ENCODE measurements at places on chromosomes 4 and X.

DNA sequence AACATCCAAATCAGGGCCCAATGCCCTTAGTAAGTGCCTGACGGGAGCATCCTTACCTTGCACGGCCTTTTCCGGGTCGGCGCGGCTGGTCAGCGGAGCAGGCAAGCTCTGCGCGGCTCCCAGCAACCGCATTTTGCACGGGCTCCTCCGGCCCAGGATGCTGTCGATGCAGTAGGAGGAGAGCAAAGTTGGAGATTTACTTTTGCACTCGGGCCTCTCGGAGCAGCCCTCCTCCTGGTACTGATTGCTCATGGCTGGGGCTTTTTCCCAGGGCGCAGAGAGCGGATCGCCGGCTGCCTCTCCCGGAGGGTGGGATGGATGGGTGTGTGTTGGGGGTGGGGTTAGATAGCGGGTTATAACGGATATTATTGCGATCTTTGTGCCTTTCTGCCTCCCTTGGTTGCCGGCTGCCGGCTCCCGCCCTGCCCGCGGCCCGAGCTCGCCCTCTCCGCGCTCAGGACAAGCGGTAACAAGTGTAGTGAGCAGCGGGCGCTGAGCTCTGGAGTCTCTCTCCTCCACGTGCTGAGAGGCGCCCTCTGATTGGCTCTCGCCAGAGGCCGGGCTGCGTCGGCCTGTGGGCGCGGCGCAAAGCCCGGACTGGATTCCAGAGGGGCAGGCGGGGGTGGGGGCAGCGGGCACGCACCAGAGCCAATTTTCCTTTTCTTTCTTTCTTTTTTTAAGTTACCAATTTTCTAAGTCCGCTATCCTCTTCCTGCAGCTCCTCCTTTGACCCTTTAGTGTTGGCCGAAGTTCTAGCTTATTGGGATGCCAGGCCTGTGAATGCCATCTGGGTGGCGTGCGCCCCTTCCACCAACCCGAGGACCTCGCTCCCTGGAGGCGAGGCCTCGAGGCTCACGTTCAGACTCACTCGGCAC, at the start of gene ARX:
TSS of gene ARX (minus strand) at position 480 of the 875 bp plus-strand sequence. CDS start at position 252, 228 bp downstream.
- peak; percentile 40 for DNase-seq

GRCh38 chrX:152412105-152412504, 39.0 kb downstream of the GABRA3 start:
- DNase-seq, result no peak

DNA sequence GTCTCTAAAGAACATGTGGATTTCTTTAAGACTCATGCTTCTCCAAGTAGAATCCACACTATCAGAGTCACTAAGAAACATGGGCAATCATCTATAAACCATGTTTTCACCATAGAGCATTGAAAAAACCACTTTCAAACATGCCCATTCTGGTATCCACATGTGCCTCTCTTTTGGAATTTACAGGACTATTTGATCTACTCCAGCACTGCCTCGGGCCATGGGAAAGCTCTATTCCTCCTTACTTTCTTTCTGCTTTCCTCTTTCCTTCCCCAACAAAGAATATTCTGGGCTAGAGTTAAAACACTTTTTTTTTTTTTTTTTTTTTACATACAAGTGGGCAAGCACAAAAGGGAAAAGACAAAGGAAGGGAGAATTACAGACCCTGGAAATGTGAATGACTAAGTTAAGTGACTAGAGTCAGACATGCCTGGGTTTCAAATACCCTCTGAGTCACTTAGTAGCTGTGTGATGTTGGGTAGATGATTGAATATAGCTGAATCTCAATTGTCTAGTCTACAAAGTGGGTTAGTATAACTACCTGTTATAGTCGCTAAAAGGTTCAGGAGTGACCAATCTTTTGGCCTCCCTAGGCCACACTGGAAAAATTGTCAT, 847.7 kb upstream of the INTU start:
- DNase-seq, result peak; percentile 32

DNA sequence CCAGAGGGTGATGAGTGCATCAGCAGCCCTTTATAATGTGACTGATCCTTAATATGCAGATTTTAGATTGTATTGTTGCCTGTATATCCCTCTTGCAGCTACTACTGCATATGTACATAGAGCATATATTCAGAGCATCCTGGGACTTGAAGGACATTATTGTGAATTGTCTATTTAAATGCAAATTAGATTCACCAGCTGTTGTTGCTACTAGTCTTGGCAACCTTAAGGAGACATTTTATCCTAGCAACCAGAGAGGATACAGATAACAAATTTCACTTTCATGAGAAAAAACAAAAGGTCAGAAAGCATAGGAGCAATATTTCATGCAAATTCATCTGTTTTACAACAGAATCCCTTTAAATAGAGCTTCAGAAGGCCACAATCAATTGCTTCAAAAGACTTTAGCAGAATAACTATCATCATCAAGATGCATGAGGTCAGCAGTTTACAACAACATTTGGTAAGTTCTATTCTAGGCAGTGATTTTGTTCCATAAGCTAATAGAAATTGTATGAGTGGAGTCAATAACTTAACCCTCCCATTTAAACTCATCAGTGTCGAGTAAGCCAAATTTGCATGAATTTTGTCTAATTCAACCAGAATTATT, 148.6 kb downstream of the GC start:
- no peak for DNase-seq

- DNase-seq, result no peak
Measured at GRCh38 chrX:151694661-151695582, at the start of gene PRRG3. PRRG3 (plus strand) TSS chrX:151695458; CDS start chrX:151698815, 3,357 bp downstream.

GRCh38 chr4:185305979-185306442, 89.7 kb downstream of the LRP2BP start:
- DNase-seq, result peak; percentile 95

DNA sequence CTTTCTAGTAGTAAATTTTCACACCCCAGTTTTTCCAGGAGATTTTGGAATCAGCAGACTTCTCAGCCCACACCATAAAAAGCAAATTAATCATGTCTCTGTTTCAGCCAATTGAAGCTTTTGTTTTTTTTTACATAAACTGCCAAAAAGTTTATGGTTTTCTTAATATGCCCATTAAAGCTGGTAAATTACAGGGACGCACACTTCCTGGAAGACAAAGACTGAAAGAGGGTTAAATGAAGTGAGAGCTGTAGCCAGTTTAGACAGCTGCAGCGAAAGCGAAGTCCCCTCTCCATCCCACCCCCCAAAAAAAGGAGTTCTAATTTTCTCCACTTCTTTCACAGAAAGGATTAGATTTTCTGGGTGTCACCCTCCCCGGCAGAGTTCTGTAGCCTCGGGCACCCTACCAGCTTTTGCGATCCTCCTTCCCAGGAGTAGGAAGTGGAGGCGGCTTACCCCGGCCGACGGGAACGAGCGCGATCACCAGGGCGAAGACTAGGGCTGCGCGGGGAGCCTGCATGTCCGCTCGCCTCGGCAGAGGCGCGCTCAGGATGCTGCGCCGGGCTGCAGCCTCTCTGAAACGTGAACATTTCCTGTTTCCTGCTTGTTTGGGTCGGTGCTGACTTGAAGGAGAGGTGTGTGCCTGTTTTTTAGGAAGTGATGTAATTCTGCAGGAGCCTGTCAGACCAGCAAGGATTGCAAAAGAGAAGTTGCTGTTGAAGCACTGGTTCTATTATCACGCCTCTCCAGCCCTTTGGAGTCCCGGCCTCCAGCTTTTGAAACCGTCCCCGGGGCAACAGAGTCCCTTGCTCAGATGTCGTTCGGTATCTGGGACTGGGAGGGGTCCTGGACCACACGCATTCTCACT, at the start of gene TMEM154:
TSS of gene TMEM154 (minus strand) at position 584 of the 868 bp plus-strand sequence. CDS start at position 520, 64 bp downstream.
- peak; percentile 77 for DNase-seq

DNA sequence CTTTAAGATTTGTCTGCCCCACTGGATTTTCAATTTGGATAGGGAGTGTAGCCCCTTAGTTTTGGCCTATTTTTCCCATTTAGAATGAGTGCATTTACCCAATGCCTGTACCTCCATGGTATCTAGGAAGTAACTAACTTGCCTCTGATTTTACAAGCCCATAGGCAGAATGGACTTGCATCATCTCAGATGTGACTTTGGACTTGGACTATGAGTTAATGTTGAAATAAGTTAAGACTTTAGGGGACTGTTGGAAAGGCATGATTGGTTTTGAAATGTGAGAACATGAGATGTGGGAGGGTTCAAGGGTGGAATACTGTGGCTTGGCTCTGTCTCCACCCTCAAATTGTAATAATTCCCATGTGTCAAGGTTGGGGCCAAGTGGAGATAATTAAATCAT, 2480.2 kb downstream of the PCDH7 start:
- no peak for DNase-seq

- DNase-seq, result no peak
Measured at GRCh38 chrX:10926404-10926803, 184.7 kb upstream of the HCCS start.

DNA sequence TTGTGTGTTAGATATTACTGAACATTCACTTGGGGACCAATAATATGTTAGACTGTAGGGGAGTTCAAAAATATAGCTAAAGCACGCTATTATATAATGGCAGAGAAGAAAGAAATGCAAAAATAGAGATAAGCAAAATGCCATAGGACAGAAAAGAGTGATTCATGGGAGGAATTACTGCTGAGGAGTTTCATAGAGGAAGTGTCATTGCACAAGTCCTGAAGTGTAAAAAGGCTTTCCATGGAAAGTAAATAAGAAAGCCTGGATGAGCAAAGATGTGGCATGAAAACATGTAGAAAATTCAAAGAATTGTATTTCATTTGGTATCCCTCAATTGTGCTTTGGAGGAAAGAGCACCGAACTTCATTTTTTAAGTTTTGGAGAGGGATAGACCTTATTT, 14.5 kb downstream of the HMGB2 start:
- DNase-seq, result peak; percentile 37

- no peak for DNase-seq
Measured at GRCh38 chr4:184255361-184255760, 37.7 kb upstream of the ENPP6 start.

- DNase-seq, result no peak
Measured at GRCh38 chr4:107292979-107293378, 256.9 kb upstream of the DKK2 start.

GRCh38 chrX:132395645-132396044, 93.2 kb downstream of the MBNL3 start:
- no peak for DNase-seq

- peak; percentile 44 for DNase-seq
Measured at GRCh38 chr4:118351851-118352827, 664 bp downstream of the PRSS12 start.

DNA sequence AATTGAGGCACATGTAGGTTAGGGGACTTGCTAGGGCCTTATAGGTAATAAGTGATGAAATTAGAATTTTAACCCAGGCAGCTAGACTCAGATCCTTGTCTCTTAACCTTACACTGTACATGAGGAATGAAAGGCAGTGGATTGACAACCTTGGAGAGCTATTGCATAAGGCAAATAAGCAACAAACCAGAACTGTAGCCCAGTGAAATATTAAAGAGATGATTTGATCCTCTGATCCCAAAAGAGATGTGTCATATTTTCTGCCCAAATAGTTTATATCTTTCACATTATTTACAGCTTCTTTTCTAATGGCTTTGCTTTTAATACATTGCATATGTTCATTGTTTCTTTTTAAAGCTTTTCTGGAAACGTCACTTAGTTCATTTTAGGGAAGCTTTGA, 252.6 kb downstream of the ANK2 start:
- peak; percentile 50 for DNase-seq

DNA sequence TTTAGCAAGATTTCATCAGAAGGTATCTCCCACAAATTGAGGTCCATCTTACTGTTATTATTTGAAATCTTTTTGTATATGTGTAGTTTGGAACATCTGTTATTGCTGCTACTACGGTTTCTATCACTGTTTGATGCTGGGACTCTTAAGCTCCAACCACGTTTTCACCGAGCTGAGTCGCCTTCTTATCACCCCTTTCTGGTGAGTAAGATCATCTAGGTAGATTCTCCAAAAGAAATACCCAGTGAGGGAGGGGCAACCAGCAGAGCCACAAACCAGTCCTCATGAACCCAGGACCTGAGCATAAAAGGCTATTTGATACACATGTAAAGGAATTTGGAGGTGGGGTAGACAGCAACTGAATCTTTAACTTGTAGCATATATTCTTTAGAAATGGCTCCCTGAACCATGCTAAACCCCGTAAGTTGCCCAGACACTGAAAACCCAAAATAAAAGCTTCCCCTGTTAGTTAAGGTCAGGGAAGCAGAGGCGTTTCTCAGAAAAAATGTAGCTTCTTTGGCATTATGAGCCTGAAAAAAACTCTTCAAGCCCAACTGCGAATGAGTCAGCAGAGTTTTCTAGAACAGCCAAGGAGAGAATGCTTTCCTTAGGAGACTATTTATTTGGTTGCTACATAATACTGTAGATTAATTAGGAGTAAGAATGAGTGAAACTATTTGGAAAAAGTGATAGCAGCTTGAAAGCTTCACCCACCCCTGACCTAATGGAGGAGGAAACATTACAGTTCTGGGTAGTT, 53.8 kb upstream of the ATXN3L start:
- peak; percentile 79 for DNase-seq

GRCh38 chr4:170058826-170059225, 30.9 kb downstream of the AADAT start:
- no peak for DNase-seq

DNA sequence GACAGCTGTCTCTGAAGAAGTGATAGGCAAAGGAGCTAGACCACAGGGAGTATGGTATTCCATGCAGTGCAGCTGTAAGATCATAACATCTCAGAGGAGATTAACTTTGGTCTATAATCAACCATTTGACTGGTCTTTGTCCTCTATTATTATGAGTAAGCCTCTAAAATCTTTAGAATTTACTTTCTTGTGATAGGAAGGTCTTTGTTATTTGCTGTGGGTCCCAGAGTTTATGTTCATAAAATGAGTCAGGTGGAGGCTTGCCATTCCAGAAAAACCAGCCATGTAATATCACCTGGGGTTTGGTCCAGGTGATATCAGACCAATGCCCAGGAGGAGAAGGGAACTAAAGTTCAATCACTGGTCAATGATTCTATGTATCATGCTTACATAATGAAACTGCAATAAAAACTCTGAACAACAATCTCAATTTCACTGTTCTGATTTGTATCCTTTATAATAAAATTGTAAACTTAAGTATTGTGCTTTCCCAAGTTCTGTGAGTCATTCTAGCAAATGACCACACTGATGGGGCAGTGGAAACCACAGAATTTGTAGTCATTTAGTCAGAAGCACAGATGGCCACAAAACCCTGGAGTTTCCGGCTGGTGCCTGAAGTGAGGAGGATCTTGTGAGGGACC, 239.6 kb upstream of the TRAM1L1 start:
- peak; percentile 71 for DNase-seq

GRCh38 chr4:164753873-164754488, at the start of gene SMIM31:
SMIM31 (plus strand) TSS chr4:164754131; CDS start chr4:164770444, 16,313 bp downstream.
- DNase-seq, result no peak

GRCh38 chr4:84535901-84536300, 36.8 kb upstream of the NKX6-1 start:
- no peak for DNase-seq

- DNase-seq, result peak; percentile 0
Measured at GRCh38 chrX:68532831-68533533, 34.1 kb downstream of the YIPF6 start.
